ENCODE measurements at places on chromosomes 2 and 18.

DNA sequence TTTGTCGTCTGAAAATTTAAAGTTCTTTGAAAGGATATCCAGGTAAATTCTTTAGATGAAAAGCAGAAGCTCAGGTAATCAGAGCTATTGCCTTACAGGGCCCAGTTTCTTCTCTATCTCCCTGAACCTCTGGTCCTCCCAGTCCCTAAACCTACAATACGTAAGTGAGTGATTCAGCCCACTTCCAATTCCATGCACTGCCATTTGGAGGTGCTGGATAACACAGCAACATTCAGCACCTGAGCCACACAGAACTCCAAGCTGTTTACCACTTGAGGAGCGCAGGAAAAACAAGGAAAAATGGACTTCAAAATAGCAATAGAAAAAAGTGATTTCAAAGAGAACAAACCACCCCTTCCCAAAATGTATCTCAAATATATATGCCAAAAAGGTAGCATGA is 105.0 kb upstream of the DNAJC10 start:
- DNase-seq: no peak

DNA sequence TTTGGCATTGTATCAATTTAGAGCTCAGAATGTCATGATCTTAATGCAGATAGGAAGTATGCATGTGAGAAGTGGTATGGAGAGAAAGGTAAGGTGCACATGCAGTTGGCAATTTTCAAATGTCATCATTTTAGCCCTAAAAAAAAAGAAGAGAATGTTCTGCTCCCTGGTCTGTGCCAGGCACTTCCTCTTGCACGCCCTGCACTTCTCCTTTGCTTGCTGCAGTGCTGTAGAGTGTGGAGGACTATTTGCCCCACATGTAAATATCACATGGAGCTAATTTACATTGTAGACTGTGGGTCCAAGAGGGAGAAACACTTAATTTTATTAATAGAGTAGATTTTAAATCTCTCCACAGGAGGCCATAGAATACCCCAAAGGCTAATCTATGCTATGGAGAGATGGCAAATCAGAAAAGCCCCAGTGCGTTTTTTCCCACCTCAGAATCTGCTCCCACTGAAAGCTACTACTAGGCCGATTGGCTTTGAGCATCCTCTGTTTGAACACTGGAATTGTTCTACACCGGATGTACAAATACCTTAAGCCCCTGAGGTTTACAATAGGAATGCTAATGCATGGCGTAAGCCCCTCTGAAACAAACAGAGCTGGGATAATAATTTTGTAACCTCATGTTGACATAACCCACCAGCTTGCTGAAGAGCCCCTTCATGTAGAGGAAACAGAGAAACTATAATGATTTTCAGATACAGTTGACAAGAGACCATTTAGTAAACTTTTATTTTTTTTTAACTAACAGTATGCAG is 137.2 kb upstream of the KLHL14 start:
- DNase-seq: no peak

DNA sequence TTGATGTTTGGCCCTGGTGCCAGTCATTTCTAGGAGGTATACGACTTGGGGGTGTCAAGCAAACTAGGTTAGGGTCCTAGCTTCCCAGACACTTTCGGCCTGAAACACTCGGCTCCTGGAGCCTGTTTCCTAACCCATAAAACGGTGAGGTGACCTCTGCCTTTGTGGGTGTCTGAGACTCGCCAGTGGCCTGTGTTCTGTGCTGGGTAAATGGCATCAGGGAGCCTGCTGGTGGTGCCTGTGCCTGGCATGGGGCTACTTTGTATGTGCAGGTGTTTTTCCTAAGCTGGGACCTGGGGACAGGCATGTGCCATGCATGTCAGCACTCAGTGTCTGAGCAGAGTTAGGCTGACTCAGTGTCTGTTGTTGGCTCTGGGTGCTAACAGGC is 139.2 kb downstream of the GLI2 start:
- no peak for DNase-seq

DNA sequence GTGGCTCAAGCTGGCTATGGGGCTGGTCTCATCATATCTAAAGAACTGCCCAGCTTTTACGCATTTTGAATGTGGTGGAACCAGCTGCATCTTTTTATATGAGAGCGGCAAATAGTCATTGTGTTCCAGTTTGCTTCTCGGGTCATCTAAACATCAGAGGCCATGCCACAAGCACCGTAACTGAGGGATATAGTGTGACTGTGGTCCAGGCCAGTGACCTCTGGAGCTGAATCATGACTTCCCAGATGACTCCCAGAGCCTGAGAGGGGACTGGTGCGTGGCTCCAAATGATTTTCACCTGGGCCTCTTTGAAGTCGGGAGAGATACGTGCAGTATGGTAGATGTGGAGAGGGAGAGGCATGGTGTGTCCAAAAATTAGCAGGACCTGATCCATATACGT is 271.0 kb downstream of the NEDD4L start:
- no peak for DNase-seq

Data from CD4-positive, alpha-beta T cell treated with Interleukin-6 at 100 ng/mL for 8 hours (primary cell).